IPS DF 6.9 (cell line): ENCODE measurements at places on chromosomes 2 and 18.

- no peak for DNase-seq
Observed at GRCh38 chr2:127142663-127143630, 36.0 kb upstream of the BIN1 start.

GRCh38 chr2:1601067-1601412, 143.3 kb downstream of the PXDN start:
- DNase-seq: no peak

- DNase-seq: no peak
Observed at GRCh38 chr2:164257742-164258141, 363.5 kb downstream of the GRB14 start.

DNA sequence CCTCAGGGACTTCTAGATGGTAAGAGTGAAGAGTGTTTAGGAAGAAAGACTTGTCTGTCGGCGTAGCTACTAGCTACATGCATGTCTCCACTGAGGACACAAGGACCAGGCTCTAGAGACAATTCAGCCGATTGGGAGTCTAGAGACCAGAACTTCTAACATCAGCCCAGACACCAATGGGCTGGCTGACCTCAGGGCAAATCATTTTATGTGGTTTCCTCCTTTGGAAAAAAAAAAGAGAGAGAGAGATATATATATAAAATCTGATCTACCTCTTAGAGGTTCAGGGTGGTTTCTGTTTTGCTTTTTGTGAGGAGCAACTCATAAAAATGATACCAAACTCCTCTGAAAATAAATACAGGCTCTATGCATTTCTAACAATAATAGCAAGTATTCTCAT, 212.8 kb downstream of the BCL2 start:
- no peak for DNase-seq

DNA sequence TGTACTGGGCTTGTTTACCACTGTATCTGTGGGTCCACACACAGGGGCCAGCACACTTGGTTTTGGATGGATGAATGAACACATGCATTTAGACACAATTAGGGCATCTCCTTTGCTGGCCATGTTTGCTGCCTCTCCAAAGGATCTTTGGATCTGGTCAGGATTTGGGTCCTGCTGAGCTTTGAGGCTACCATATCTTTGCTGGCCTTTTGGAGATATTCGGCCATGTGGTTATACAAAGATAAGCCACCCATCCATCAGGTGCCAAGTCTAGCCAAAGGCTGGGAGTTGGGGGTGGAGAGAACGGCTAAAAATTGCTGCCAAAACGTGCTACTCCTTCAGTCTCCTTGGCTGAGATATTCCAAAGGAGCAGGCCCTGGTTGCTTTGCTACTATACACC, 18.2 kb upstream of the FZD7 start:
- no peak for DNase-seq

DNA sequence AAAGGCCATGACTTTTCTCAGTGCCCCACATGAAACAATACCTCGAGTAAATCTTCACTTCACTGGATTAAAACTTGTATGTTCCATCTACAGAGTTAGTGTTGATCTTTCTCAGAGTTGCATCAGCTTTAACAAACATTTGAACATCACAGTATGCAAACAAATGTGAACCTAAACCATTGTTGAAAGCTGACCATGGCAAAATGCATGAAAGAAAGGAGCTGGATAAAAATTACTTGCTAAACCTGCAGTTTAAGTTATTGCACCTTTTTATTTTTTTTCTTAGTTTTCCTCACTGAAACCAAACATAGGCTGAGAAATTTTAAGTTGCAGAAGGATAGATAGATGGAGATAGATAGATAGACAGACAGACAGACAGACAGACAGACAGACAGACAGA, 107.2 kb upstream of the UGP2 start:
- no peak for DNase-seq

DNA sequence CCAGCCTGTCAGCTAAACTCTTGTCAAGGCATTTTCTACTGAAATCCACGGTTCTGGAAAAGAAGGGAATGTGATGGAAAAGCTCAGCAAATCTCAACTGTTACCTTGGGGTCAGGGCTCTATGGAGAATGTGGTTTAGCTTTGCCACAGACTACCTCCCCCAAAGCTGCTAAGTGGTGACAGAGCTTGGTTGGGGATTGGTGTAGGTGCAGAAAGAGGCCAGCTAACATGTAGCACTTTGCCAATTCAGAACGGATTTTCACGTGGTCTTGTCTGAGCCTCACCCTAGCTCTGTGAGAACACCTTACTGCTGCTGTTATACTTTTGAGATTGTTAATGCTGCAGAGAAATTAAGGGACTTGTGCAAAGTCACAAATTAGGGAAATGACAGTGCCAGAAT, 331.1 kb downstream of the RND3 start:
- DNase-seq: no peak

GRCh38 chr18:24054130-24054529, 39.6 kb downstream of the TTC39C start:
- no peak for DNase-seq

- no peak for DNase-seq
Observed at GRCh38 chr2:118056165-118056534, 32.1 kb upstream of the INSIG2 start.
